ENCODE measurements at places on chromosomes 1 and 21.

DNA sequence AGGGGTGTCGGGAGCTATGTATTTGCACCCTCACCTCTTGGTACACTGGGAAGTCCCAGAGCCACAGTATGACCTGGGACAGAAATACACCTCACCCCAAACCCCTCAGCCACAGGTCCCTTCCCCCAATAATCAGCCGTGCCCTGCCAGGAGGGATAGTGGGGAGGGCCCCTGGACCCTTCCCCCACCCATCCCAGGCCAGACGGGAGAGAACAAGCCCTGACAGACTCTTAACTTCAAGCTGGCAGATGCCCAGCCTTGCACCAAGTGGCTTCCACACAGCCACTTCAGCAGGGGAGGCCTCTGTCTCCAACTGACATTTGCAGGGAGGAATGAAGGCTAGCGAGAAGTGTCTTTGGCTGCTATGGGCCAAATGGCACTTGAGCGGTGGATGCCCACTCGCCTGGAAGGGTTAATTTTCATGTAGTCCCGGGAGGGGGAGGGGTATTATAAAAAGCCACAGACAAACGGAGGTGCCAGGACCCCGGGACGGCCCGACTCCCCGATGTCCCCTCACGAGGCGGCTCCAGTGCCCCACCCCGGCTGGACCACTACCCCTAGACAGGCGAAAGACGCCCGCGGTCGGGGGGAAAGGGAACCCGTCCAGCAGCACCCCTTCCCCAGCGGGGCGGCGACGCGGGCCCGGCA is 495 bp downstream of the SYNC start:
- no peak for DNase-seq

GRCh38 chr1:3051270-3052268 is 17.4 kb upstream of the PRDM16 start:
- DNase-seq = no peak

DNA sequence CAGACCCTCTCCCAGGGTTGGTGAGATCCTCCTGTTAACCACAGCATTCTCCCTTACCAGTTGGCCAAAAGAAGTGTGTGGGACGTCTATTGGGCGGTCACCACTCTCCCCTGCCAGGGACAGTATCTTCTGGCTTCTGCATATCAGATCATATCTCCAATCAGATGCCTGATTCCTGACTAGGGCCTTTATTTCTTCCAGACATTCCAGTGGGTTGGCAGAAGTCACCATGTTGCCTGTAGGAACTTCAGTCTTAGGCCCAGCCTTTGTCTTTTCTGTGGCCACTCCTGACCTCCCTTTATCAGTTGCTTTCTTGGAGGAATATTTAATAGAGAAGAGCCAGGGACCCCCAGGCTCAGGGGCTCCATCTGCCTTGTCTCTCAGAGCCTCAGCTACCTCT is 130.4 kb upstream of the F3 start:
- no peak for DNase-seq

- no peak for DNase-seq
Observed at GRCh38 chr1:75953461-75953860, 21.3 kb upstream of the ASB17 start.

All from anterior cingulate cortex (tissue), 58 donors.